DND-41 (cell line): ENCODE measurements at places on chromosomes 11 and 22.

GRCh38 chr22:47372111-47372581 is 609.7 kb downstream of the TBC1D22A start:
- no peak overlapping the region for H3K27ac ChIP-seq
- no peaks in the 10 kb centered on the region for H3K4me1 ChIP-seq
- no peak overlapping the region for H3K4me3 ChIP-seq
- no peak for DNase-seq
- H3K27me3 ChIP-seq, result no peaks in the 10 kb centered on the region
- no peaks in the 10 kb centered on the region for H3K36me3 ChIP-seq

DNA sequence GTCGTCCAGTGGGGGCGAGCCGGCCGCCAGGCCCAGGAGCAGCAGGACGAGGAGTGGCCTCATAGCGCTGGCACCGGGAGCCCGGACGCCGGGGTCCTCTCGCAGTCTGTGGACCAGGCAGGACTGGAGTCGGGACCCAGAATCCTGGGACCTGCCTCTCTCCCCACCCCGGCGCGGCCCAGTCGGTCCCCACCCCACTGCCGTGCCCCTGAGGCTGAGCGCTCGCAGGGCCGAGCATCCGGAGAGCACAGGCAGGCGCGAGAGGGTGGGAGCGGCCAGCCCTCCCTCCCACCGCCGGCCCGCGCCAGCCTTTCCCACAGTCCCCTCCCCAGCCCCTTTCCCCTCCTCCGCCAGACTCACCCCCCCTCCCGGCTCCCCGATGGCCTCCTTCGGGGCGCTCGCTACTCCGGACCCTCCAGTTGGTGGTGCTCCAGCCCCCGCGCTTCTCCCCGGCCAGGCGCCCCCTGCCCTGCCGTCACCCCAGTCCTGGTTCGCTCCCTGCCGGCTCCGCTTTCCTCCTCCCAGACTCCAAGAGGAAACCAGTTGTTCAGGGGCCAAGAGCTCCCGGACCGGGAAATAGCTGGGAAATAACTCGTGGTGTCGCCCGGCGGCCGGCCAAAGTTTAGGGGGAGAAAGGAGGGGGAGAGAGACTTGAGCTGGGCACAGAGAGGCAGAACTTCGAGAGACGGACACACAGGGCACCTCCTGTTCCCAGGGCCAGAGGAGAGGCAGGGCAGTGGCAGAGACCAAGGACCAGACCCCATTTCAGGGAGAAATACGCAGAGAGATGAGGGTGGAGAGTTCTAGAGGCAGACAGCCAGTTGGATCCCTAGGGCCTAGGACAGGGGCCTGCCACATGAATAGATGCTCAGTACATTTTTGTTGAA is at the start of gene C1QTNF5:
Gene C1QTNF5 (minus strand): TSS at position 549 of the 887 bp plus-strand sequence. CDS start 486 bp downstream, at position 63.
- H3K27ac ChIP-seq, result no peak within 1 kb of the TSS
- DNase-seq, result no peak
- no peak within 1 kb of the TSS for H3K4me3 ChIP-seq
- peaks cover 25% of the 10 kb centered on the region for H3K4me1 ChIP-seq
- no peaks in the 10 kb centered on the region for H3K27me3 ChIP-seq

GRCh38 chr22:40181323-40181722 is 3.6 kb downstream of the TNRC6B start:
- no peaks in the 10 kb centered on the region for H3K36me3 ChIP-seq
- peaks cover 43% of the 10 kb centered on the region for H3K4me1 ChIP-seq
- H3K4me3 ChIP-seq, result no peak overlapping the region
- no peak for DNase-seq
- no peak overlapping the region for H3K27ac ChIP-seq

GRCh38 chr22:48070083-48070482 is 1307.6 kb downstream of the TBC1D22A start:
- H3K27me3 ChIP-seq, result no peaks in the 10 kb centered on the region
- H3K36me3 ChIP-seq, result no peaks in the 10 kb centered on the region
- peaks cover 26% of the 10 kb centered on the region for H3K4me1 ChIP-seq
- peak overlapping the region; percentile 6; the same call in 1 of the 2 replicates for H3K27ac ChIP-seq
- DNase-seq, result no peak
- H3K4me3 ChIP-seq, result no peak overlapping the region

- H3K36me3 ChIP-seq, result no peaks in the 10 kb centered on the region
- H3K4me3 ChIP-seq, result no peak overlapping the region
- H3K27me3 ChIP-seq, result no peaks in the 10 kb centered on the region
- H3K27ac ChIP-seq, result no peak overlapping the region
- H3K4me1 ChIP-seq, result no peaks in the 10 kb centered on the region
Observed at GRCh38 chr11:116825854-116826750, 3.0 kb upstream of the APOA4 start.

GRCh38 chr11:78840623-78841022 is 266.0 kb upstream of the NARS2 start:
- H3K4me1 ChIP-seq, result no peaks in the 10 kb centered on the region
- peaks cover 21% of the 10 kb centered on the region for H3K27me3 ChIP-seq
- H3K27ac ChIP-seq, result no peak overlapping the region
- no peak overlapping the region for H3K4me3 ChIP-seq
- no peak for DNase-seq

DNA sequence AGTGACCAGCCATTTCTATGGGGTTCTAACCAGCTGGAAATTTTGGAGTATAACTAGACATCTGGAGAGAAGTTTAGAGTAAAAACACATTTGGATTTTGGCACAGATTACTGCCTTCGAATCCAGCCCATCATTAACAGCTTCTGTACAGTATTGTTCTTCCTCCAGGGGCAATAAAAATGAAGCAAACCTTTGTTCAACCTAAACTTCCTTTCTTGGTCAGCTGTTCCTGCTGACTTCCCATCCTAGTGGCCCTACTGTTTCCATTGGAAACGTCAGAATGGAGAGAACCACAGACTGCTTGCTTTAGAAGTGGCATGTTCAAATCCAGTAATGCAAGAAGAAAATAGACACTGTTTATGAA is 203.7 kb upstream of the MTMR2 start:
- H3K4me1 ChIP-seq, result no peaks in the 10 kb centered on the region
- DNase-seq, result no peak
- H3K27ac ChIP-seq, result no peak overlapping the region
- no peaks in the 10 kb centered on the region for H3K27me3 ChIP-seq
- H3K36me3 ChIP-seq, result no peaks in the 10 kb centered on the region

DNA sequence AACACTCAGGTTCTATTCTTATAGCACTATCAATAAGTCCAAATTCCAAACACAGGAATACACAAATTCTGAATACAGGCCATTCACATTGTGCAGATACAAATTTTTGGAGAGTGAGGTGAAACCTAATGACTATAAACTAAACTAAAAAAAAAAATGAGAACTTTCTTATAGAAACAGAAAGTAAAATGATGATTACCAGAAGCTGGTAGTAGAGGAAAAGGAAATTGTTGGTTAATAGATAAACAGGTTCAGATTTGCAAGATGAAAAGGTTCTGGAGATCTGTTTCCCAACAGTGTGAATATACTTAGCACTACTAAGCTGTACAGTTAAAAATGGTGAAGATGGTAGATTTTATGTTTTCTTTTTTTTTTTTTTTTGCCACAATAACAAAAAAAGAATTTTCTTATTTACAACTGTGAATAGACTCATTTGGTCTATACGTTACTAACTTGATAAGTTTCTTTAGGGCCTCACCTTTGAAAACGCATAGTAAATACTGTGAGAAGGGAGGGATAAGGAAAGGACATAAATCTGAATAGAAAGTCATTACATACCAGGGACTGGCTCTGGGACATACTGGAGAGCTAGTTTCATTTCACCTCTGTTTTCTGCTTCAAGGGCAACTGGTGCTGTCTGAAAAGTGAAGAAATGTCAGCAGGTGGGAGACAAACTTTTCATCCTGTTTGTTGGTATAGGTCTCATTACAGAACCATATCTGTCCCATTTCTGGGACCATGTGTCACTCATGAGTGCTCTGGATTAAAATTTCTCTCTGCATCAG is 14.2 kb upstream of the CCDC89 start:
- no peaks in the 10 kb centered on the region for H3K36me3 ChIP-seq
- H3K27me3 ChIP-seq, result peaks cover 30% of the 10 kb centered on the region
- H3K4me1 ChIP-seq, result no peaks in the 10 kb centered on the region
- no peak overlapping the region for H3K4me3 ChIP-seq
- no peak overlapping the region for H3K27ac ChIP-seq

DNA sequence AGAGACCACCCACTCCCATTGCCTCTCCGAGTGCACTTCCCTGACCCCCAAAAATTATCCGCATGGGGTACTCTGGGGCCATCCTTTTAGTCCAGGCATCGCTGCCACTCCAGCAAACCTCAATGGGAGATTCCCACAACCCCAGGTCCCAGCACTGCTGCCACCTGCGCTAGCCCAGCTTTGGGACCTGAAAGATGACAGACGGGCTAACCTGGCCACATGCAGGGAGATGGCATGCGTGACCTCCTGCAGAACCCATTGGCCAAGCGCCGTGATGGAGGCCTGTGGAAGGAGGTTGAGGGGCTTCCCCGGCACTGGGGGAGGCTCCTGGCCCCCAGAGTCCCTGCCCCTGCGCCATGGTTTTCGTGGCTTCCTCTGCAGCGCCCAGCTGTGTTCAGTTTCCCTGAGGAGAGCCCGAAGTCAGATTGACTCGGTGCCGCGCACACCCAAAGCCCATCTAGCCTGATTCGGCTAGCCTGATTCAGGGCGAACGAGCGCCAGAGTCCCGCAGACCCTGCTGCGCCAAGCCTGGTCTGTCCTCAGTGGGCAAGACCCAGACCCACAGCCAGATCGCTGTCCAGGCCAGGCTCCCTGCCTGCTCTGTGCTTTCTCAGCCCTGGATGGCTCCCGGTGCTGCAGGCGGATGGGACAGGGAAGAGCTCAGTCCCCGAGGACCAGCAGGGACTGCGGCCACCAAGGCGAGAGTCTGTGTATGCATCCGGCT is 751 bp upstream of the WNT7B start:
- H3K36me3 ChIP-seq, result no peaks in the 10 kb centered on the region
- no peak overlapping the region for H3K27ac ChIP-seq
- DNase-seq, result peak; percentile 30
- H3K27me3 ChIP-seq, result peaks cover 30% of the 10 kb centered on the region
- H3K4me3 ChIP-seq, result no peak overlapping the region

- H3K36me3 ChIP-seq, result peaks cover 27% of the 10 kb centered on the region
- peaks cover 17% of the 10 kb centered on the region for H3K4me1 ChIP-seq
- H3K27ac ChIP-seq, result no peak overlapping the region
- no peak for DNase-seq
- H3K4me3 ChIP-seq, result no peak overlapping the region
- H3K27me3 ChIP-seq, result no peaks in the 10 kb centered on the region
Observed at GRCh38 chr22:17802822-17803221, 28.6 kb upstream of the BID start.

- H3K4me3 ChIP-seq, result no peak overlapping the region
- no peak overlapping the region for H3K27ac ChIP-seq
- peaks cover 36% of the 10 kb centered on the region for H3K36me3 ChIP-seq
- H3K4me1 ChIP-seq, result no peaks in the 10 kb centered on the region
- no peak for DNase-seq
- no peaks in the 10 kb centered on the region for H3K27me3 ChIP-seq
Observed at GRCh38 chr11:72239849-72240460, 4.0 kb downstream of the PHOX2A start.
